Activated gamma-delta T cell treated with Interleukin-2 at 50 U/mL for 16 hours (primary cell): ENCODE measurements at places on chromosomes 11 and 22.
A peak's percentile ranks its signal among the peaks of the same experiment; 100 is the strongest.

DNA sequence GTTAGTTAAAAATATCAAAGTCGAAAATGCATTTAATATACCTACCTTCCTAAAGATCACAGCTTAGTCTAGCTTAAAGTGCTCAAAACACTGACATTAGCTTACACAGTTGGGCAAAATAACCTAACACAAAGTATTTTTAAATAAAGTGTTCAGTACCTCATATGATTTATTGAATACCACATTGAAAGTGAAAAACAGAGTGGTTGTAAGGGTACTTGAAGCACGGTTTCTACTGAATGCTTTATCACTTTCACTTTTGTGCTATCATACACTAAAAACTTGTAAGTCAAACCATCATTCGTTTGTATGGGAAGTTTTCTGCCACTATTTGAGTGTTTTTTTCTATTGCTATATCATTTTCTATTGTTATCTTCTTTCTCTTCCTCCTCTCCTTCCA lies 36.6 kb downstream of the ZBTB44 start:
- no peak for DNase-seq

GRCh38 chr22:44126807-44127206 lies 53.9 kb upstream of the PARVG start:
- no peak for DNase-seq

DNA sequence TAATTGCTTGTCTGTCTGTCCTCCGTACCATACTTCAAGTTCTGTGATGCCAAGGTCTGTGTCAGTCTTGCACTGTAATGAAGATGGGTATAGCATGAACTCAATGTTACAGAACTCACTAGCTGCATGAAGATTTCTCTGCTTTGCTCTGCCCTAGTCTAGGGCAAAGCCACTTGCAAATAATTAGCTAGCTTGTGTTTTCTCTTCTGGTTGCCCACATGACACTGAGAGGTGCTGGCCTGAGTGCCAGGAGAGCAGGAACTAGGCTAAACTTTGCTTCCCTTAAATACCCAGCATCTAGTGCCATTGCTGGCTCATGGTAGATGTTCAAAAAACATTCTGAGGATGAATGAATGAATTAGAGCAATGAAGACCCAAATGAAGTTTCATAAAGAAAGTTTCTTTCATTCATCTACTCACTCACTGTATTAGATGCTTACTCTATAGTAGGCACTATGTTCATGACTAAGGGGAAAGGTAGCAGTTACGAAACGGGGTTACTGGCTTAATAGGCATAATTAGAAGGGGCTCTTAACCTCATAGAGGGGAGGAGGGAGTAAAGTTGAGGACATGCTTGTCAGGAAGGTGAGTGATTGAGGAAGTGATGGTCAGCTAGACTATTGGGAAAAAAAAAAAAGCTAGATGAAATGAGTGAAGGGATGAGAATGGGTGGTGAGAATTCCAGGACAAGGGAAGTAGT lies 4.4 kb upstream of the ENDOD1 start:
- DNase-seq = no peak

DNA sequence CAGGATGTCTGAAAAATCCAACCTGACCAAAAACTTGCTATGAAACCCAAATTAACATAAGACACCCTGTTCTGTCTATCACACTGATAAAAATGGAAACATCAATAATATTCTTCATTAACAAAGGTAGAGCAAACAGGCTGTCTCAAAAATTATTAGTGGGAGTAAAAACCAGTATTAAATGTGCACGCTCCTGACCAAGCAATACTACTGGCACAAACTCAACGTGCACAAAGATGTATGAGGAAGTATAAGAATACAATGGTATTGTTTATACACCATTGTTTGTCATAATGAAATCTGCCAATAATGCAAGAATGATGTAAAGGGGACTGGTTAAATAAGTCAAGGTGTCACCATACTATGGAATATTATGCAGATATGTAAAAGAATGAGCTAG lies 288.5 kb downstream of the MN1 start:
- no peak for DNase-seq

GRCh38 chr22:42399315-42400271 lies 32.6 kb downstream of the NFAM1 start:
- no peak for DNase-seq

- no peak for DNase-seq
These were observed 18.0 kb downstream of the MAPK1 start for GRCh38 chr22:21849489-21849888.

GRCh38 chr22:36068776-36069344 lies 40.2 kb upstream of the RBFOX2 start:
- DNase-seq = no peak

- no peak for DNase-seq
These were observed 26.2 kb upstream of the GUCY1A2 start for GRCh38 chr11:107044503-107044902.

GRCh38 chr11:117843666-117844484 lies 19.3 kb upstream of the FXYD2 start:
- peak; percentile 86 for DNase-seq
